ENCODE measurements at places on chromosomes 7 and 10. TPM values are rescaled to one million over a fixed set of nuclear protein-coding genes. Genes with fewer than 3 reads are reported as not detected.

Gene TPK1
- polyA plus RNA-seq: 1.2 TPM

Gene NKX2-3
- polyA plus RNA-seq: not detected

Gene NET1
- 62.5 TPM for polyA plus RNA-seq

Gene SPDYE16
- not detected for polyA plus RNA-seq

Gene FBH1
- polyA plus RNA-seq: 61.8 TPM

DNA sequence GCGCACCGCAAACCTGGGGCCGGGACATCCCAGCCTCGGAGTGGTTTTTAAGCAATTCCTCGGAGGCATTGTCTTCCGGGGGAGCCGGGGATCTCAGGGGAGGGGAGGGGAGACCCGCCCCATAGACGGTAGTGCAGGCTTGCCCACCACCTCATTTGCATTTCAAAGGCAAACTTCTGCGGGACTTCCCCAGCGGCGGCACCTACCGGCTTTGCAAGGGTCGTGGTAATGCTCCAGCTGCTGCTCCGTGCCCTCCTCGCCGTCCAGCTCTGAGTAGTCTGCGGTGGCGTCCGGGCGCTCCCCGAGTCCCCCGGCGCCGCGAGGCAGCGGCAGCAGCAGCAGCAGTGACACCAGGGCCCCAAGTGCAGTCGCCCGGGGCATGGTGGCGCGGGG is 425 bp downstream of the TLL2 start:
- DNase-seq: no peak

- DNase-seq: no peak
Observed at GRCh38 chr10:126147866-126148587, 240.2 kb downstream of the ADAM12 start.

DNA sequence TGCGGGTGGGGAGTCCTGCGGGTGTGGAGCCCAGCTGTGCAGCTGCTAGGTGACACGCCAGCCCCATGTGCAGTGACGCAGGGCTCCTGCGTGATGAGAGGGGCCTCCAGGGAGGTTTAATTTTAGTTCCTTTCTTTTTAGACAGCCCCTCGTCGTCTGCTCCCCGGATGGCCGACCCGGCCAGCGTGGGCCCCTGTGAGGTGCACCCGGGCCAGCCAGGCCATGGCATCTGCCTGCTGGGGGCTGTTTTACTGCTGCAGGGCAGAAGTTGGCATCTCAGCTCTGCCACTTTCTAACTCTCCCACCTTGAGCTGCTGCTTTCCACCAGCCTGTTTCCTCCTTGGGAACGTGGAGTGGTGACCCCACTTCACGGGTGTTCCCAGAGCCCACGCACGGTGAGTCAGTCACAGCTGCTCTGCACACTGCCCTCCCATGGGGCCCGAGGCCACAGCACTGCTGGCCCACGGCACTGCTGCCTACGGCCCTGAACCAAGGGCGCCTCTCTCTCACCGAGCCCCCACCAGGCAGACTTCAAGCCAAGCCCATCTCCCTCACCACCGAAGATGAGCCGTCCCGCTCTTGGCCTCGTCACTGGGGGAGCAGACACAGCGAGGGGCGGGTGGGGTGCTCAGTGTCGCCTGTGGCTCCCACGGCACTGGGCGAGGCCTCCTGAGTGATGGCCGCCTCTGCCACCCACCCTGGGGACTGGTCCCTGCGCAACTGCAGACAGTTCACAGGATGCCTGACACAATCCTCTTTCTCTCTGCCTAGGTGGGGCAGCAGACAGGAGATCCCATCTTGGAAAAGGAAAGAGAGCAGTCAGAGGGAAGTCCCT is 21.3 kb downstream of the CYP2W1 start:
- no peak for DNase-seq

DNA sequence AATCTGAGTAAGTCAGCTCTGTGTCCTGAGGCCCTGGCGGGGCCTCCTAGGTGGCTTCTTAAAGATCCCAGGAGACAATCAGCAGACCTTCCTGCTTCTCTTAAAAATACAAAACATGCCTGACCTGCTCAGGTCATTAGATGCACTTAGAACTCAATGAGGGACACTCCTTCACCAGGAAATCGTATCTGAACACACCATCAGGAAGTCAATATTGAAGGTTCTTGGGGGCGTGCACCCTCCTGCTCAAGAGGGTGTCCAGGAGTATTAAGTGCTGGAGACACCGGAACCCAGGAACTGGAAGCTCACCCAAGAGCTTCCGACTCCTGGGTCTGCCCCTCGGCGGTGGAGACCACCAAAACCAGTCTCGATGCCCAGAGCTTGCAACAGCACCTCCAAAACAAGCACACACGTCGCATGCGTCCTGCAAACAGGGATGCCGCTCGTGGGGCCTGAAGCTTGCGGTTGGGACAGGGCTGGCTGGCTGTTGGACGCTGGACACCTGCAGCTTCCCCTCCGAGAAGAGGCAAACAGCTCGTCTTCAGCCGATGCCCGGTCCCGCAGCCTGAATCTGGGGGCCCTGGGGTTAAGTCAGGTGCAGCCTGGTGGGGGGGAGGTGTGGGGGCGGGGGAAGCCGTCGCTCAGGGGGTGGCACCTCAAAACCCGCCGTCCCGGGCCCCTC is 803 bp downstream of the RAPGEF5 start:
- no peak for DNase-seq

GRCh38 chr7:133690740-133691139 is 436.4 kb upstream of the LRGUK start:
- no peak for DNase-seq

DNA sequence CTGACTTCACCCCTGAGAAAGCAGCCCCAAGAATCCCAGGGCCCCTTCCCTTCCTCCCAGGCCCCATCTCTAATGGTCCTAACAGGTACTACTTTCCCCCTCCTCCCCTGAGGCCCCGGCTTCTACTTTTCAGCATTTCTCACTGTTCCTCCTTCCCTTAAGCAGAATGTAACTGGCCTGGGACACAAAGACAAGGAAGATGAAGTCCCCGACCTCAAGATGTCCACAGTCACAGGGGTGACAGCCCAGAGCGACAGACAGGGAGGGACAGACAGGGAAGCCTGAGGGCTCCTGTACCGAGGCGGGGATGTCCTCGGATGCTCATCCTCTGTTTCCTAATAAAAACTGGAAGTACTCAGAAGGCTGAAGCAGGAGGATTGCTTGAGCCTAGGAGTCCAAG is 11.6 kb downstream of the AOC1 start:
- no peak for DNase-seq

GRCh38 chr7:85021101-85021704 is 165.7 kb downstream of the SEMA3D start:
- no peak for DNase-seq

DNA sequence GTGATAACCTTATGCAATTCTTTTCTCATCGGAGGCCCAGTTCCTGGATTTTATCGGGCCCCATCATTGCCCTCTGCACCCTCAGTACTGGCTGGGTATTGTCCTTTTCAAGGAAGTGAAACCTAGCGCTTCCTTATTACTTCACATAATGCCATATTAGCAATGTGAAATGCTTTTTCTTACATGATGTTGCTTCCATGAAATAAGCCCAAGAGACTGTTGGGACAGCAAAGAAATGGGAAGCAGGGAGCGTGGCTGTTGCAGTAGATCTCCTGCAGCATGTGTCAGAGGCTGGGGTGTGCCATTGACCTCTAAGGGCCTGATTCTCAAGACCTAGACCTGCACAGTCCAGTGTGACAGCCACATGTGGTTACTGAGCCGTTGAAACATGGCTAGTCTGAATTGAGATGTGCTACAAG is 8.1 kb downstream of the CHN2 start:
- no peak for DNase-seq

DNA sequence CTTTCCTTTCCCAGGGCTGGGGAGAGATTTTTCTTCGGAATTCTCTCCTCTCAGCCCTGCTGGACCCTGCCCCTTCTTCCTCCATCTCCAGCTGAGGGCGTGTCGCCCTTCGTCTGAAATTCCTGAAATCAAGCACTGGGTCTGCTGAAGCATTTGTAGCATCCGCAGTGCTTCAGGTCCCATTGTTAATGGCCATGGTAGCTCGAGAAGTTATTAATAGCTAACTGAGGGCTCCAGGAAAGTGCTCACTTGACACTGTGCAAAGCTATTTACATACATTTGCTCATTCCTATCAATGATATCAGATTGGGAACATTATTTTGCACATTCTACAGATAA is 515 bp downstream of the FAM149B1 start:
- DNase-seq: no peak

GRCh38 chr7:105799677-105800076 is 76.7 kb downstream of the ATXN7L1 start:
- DNase-seq: no peak

Measured in BJ (cell line).